ENCODE measurements at places on chromosomes 6 and 20. TPM values are rescaled to one million over a fixed set of nuclear protein-coding genes. Genes with fewer than 3 reads are reported as not detected.

ARMH2 gene
- not detected for total RNA-seq

DNA sequence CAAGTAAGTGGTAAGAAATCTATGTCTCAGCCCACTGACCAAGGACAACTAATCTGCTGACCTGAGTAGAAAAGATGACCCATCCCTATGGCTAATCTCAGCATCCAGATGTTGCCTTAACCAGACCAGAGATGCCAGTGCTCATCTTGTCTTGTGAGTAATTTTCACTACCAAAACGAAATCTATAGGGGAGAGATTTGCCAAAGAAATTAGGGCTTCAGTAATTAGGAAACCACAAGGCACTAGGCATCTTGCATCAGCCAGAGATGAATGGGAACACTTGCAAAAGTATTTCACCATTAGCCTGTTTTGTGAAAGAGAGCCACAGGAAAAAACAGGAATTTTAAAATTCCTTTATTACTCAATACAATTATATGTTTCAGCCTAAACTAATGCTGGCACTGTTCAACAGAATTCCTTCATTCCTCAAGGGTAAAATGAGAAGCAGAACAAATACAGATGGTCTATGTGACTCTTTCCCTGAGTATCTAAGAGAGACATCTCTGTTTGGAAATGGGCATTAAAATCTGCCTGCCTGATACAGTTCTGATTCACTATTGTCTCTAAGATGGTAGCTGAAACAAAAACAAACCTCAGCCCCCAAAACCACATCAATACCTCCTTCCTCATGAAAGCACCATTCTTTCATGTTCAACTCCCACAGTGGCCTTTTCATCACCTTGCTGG, 87.8 kb downstream of the GMDS start:
- no peak for DNase-seq

- no peak for DNase-seq
Observed at GRCh38 chr6:47151232-47151898, 109.2 kb upstream of the ADGRF1 start.

GRCh38 chr6:91088515-91088914, 501.6 kb upstream of the MAP3K7 start:
- no peak for DNase-seq

- no peak for DNase-seq
Observed at GRCh38 chr6:701700-702479, 9.0 kb upstream of the EXOC2 start.

DNA sequence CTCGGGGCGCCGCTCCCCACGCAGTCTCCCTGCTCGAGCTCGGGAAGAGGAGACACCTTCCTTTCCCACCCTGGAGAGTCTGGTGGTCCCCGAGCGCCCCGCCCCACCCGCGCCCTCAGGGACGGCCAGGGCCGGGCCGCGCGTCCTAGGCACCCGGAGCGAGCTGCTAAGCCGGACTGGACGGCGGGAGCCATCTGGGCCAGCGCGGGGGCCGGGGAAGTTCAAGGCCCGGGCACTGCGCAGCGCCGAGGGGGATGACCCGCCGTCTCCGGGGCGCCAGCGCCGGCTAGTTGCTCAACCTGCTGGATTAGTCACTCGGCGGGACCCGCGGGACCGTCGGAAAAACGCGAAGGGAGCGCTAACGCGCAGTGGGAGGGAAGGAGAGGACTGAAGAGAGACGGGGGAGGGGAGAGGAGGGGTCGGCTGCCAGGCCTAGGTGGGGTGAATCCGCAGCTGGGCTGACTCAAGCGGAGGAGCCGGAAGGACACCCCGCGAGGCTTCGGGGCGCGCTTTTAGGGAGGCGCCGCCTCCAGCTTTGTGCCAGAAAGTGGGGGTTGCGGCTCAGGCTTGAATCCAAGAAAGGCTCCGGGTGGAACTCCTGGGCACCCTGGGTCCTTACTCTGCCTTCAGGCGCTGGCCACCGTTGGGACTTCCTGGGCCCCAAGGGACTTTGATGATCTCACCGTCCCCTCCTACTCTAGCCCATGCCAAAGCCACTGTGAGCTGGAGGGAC, 75.7 kb upstream of the FOXP4 start:
- peak; percentile 92 for DNase-seq

DNA sequence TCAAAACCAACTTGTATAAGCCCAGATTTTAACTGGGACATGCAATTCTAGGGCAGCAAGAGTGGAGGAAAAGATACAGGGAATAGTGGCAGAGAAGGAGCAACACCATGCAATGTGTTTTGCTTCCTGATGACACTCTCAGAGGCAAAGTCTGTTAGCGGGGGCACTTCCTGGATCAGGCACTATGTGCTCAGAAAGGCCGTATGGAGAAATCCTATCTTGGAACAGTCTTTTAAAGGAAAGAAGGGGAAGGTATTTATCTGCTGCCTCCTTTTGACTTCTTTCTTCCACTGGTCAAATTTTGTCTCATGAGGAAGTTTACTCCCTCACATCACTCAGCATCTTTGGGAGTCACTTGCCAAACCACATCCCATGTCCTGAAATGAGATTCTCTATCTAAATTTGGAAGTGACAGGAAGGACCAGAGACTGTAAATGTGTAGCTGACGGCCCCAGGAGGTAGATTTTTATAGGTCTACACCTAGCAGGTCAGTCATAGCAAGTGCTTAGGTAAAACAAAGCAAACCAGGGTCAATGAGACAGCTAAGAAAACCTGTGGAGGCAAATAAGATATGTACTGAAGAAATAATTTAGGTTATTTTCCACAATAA, 91.7 kb upstream of the ELOVL5 start:
- DNase-seq, result no peak

- DNase-seq, result no peak
Observed at GRCh38 chr6:75689576-75689975, 59.5 kb upstream of the MYO6 start.

- no peak for DNase-seq
Observed at GRCh38 chr20:23404196-23404595, 17.1 kb downstream of the NAPB start.

- no peak for DNase-seq
Observed at GRCh38 chr20:10371467-10371866, 62.6 kb downstream of the MKKS start.

GRCh38 chr20:9130521-9130920, 61.6 kb downstream of the PLCB4 start:
- DNase-seq, result no peak

- no peak for DNase-seq
Observed at GRCh38 chr6:126064257-126064747, 78.0 kb downstream of the TRMT11 start.
